Activated T-helper 1 cell treated with anti-CD3 and anti-CD28 coated beads, Interleukin-12 subunit alpha, Interleukin-12 subunit beta, Interleukin-2, Interleukin-4 antibody, amounts not matched to agents 30 ng/mL and 10 ng/mL and 1 ng/mL, durations not matched to agents 14 hours and 24 hours and 36 hours (primary cell): ENCODE measurements at places on chromosomes 5 and 9. TPM values are rescaled to one million over a fixed set of nuclear protein-coding genes. Genes with fewer than 3 reads are reported as not detected.

DNA sequence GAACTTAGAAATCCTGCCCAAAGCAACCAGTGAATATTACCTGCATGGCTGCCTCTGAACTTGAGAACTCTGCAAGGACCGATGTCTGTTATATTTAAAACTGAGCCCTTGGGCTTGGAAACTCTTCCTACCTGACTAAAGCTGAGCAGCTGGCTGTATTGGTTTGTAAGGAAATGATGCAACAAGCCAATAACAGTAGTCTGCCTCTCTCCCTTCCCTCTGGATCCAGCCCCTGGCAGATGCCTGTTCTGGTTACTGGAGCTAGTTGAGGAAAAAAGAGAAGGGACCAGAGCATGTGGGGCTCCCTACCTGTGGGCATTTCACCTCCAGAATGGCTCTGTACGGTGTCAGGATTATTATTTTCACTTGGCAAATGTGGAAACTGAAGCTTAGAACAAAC lies 34.7 kb downstream of the SH3RF2 start:
- no peak overlapping the region for H3K4me3 ChIP-seq
- H3K27me3 ChIP-seq = peaks cover 3% of the 10 kb centered on the region
- no peak for DNase-seq
- H3K4me1 ChIP-seq = no peaks in the 10 kb centered on the region

- DNase-seq = no peak
- peaks cover 9% of the 10 kb centered on the region for H3K4me1 ChIP-seq
- no peak overlapping the region for H3K27ac ChIP-seq
- H3K36me3 ChIP-seq = peaks cover 3% of the 10 kb centered on the region
These were observed 45.4 kb downstream of the HABP4 start for GRCh38 chr9:96495341-96495740.

DNA sequence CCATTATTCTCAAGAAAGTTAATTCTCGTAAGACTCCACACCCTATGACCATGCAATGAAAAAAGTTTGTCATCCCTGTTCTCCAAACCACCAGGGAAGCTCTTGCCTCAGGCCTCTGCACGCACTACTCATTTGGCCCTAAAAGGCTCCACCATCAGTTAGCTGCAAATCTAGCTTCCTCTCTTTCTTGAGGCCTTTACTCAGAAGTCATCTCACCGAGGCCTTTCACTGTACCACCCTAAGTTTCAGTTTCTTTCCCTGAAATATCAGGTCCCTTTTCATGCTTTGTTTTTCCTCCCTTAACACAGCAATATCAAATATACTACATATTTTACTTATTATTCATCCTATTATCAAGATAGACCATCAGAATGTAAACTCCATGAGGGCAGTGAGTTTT lies 39.1 kb downstream of the OXCT1 start:
- no peak for DNase-seq
- H3K27me3 ChIP-seq = no peaks in the 10 kb centered on the region
- peaks cover 38% of the 10 kb centered on the region for H3K4me1 ChIP-seq
- H3K27ac ChIP-seq = no peak overlapping the region
- peaks cover 50% of the 10 kb centered on the region for H3K36me3 ChIP-seq
- H3K4me3 ChIP-seq = no peak overlapping the region

FOXD4L4 gene
- total RNA-seq = 0.10 and 0.23 TPM in 2 replicates

FUBP3 gene
- 52.6 and 54.6 TPM in 2 replicates for total RNA-seq
